ENCODE measurements at places on chromosomes 16 and 17. TPM values are rescaled to one million over a fixed set of nuclear protein-coding genes. Genes with fewer than 3 reads are reported as not detected.

Gene CD300LG
- total RNA-seq, result not detected

- no peak for DNase-seq
Observed at GRCh38 chr16:83115491-83116232, 488.9 kb downstream of the CDH13 start.

Gene BCL6B
- total RNA-seq, result 0.36 TPM

DNA sequence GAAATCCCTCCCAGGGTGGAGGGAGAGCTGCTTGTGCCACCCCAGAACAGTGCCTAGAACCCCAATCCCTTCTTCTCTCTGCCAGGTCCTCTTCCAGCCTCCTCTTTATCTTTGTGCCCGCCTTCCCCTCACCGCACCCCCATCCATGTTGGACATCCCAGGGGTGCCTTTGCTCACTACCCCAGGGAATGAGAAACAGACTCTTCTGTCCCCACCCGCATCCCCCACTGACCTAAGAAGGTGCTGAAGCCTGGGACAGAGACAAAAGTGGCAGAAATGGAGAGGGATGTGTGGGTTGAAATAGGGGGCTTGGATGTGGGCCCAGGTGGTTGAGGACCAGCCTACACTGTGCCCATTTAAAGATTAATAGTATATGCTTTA, 17.0 kb downstream of the ALOX15B start:
- no peak for DNase-seq

Gene AMZ2
- total RNA-seq, result 187 TPM

- peak; percentile 42 for DNase-seq
Observed at GRCh38 chr16:84040823-84041820, 1.5 kb downstream of the SLC38A8 start.

Gene PEMT
- total RNA-seq, result 39.9 TPM

Gene CTNS
- total RNA-seq, result 1.1 TPM

Gene KRTAP2-3
- total RNA-seq, result 0.33 TPM

- no peak for DNase-seq
Observed at GRCh38 chr17:70420861-70421445, 251.6 kb downstream of the KCNJ2 start.

- DNase-seq, result no peak
Observed at GRCh38 chr17:6047966-6048365, 22.2 kb upstream of the WSCD1 start.

GRCh38 chr16:14456793-14457481, 173.1 kb downstream of the PARN start:
- no peak for DNase-seq

DNA sequence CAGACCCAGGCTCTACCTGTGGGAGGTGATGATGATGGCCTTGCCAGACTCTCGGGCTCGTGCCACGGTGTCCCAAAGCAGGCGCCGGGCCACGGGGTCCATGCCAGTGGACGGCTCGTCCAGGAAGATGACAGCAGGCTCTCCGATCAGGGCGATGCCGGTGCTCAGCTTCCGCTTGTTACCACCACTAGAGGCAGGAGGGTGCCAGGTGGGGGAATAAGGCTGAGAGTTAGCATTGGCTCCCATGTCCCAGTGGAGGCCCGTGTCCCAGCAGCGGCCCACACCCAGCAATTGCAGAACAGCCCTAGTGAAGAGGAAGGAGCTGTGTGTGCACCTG, 10.3 kb upstream of the RNPS1 start:
- DNase-seq, result no peak

Gene AATK
- not detected for total RNA-seq

GRCh38 chr16:11679250-11679649, 11.0 kb downstream of the SNN start:
- DNase-seq, result no peak

GRCh38 chr17:38749223-38750043, 1.3 kb upstream of the PCGF2 start:
- peak; percentile 95 for DNase-seq

- no peak for DNase-seq
Observed at GRCh38 chr17:75061618-75062017, 14.6 kb downstream of the KCTD2 start.

- no peak for DNase-seq
Observed at GRCh38 chr16:75042426-75043174, 43.8 kb downstream of the ZNRF1 start.

Gene COG4
- total RNA-seq, result 61.4 TPM

Measured in MG63 (cell line).